ENCODE measurements at places on chromosomes 5 and 9. TPM values are rescaled to one million over a fixed set of nuclear protein-coding genes. Genes with fewer than 3 reads are reported as not detected.

Gene SPATA6L
- total RNA-seq = 2.3 TPM

Gene PCDHGA2
- 1.0 TPM for total RNA-seq

Gene ABCA1
- 8.4 TPM for total RNA-seq

Gene EGFLAM
- total RNA-seq = 5.3 TPM

Gene ZSWIM6
- total RNA-seq = 7.1 TPM

Gene ADAM19
- total RNA-seq = 25.7 TPM

Gene ADAMTS13
- total RNA-seq = 3.9 TPM

Gene KIAA1958
- total RNA-seq = 3.4 TPM

Gene SLC36A2
- total RNA-seq = not detected

Gene C1QTNF3
- 2.3 TPM for total RNA-seq

Gene ARL10
- total RNA-seq = 1.4 TPM

Gene PCDHGA10
- total RNA-seq = 6.0 TPM

Gene RANBP3L
- total RNA-seq = not detected

Gene BTNL8
- 0.57 TPM for total RNA-seq

Gene GLRA1
- not detected for total RNA-seq

Gene PAPPA
- 0.30 TPM for total RNA-seq

Gene MARVELD2
- 0.13 TPM for total RNA-seq

Gene AK8
- 0.68 TPM for total RNA-seq

Gene S100Z
- total RNA-seq = 0.23 TPM

Gene SLC9A3
- total RNA-seq = not detected

Gene GKAP1
- total RNA-seq = 4.0 TPM

Gene ROR2
- total RNA-seq = not detected

Gene ZNF462
- total RNA-seq = 26.3 TPM

Gene ARSI
- total RNA-seq = 0.26 TPM

Gene GPRIN1
- 10.1 TPM for total RNA-seq

Gene HRH2
- total RNA-seq = 0.05 TPM

Gene AGXT2
- not detected for total RNA-seq

Gene IL4
- not detected for total RNA-seq

Gene LCN1
- not detected for total RNA-seq

Gene ANKRD31
- total RNA-seq = 0.32 TPM

Gene TMEM250
- total RNA-seq = 59.1 TPM

Gene TENT4A
- total RNA-seq = 23.3 TPM

Gene C9orf50
- total RNA-seq = 0.56 TPM

Gene SOX30
- total RNA-seq = not detected

Gene CRB2
- total RNA-seq = not detected

Gene RNF145
- total RNA-seq = 47.9 TPM

Gene PCDHAC1
- 1.5 TPM for total RNA-seq

Gene C9orf153
- total RNA-seq = not detected

Gene PDLIM4
- total RNA-seq = 84.1 TPM

Gene NUDCD2
- 20.0 TPM for total RNA-seq

Gene SLF1
- 29.0 TPM for total RNA-seq

Gene OR13C2
- not detected for total RNA-seq

Gene DRD1
- total RNA-seq = not detected

Gene CA9
- 29.2 TPM for total RNA-seq

Gene ANKRD55
- 0.74 TPM for total RNA-seq

All from A375 (cell line).